ENCODE measurements at places on chromosomes 12 and 14.
A peak's percentile ranks its signal among the peaks of the same experiment; 100 is the strongest.

GRCh38 chr12:92615703-92616102 is 87.1 kb upstream of the PLEKHG7 start:
- DNase-seq, result no peak

DNA sequence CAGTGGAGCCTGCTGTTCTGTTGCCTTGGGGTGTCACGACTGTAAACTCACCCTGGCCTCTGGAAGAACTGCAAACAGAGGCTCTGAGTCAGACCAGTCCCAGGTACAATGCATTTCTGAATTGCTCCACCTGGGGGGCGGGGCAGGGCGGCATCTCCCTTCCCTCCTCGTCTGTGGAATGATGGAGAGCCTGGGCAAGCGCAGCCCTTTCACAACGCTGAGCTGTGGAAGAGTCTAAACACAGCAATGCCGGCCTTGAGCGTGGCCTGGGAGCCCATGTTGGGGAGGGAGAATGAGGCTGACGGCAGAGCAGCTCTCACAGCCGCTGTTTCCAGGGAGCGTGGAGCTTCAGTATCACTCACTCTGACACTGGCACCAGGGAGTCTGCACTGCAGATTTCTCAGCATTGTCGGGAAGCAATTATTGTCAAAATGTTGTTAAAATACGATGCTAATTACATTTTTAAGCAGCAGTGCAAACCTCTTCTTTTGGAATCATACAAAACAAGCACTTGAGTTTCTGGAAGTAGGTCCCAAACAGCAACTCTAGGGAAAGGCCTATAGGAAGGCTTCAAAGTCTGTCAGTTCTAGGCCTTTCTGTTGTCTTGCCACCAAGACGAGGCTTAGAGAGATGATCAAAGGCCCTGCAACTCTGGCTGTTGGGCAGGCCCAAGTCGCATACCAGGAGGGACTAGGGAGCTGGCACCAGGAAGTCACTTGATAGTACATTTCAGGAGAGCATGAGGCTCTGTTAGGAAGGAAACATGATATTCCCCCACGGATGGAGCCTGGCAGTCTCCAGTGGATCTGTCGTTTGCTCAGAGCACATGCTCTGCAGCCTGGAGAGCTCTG is 244.0 kb upstream of the FKBP4 start:
- peak; percentile 88 for DNase-seq

GRCh38 chr12:113575386-113575785 is 103.7 kb upstream of the LHX5 start:
- DNase-seq, result no peak

DNA sequence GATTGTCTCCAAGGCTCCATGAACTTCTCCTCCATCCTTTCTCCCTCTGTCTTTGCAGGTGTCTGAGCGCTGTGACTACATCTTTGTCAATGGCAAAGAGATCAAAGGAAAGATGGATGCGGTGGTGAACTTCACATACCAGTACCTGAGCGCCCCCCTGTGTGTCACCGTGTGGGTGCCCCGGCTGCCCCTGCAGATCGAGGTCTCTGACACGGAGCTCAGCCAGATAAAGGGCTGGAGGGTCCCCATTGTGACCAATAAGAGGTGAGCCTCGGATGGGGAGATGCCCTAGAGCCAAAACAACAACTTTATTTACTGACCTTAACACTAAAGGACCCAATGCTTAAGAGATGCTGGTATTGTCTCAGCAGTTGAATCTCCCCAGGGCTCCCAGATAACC is 130.0 kb downstream of the SLC15A4 start:
- no peak for DNase-seq

DNA sequence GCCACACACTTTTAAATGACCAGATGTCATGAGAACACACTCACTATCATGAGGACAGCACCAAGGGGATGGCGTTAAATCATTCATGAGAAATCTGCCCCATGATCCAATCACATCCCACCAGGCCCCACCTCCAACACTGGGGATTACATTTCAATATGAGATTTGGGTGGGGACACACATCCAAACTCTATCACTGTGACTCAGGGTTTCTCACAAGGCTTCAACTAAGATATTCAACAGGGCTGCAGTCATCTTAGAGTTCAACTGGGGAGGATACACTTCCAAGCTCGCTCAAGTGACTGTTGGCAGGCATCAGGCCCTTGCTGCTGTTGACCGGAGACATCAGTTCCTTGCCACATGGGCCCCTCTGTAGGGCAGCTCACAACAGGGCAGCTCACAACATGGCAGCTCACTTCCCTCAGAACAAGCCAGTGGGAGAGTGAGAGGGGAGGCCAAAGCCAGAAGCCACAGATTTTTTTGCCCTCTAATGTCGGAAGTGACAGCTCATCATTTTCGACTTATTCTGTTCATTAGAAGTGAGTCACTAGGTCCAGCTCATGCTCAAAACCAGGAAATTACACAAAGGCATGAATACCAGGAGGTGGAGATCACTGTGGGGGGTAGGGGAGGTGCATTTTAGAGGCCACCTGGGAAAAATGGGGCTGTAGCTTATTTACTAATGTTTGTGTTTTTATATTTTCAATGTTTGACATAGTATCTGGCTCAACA is 50.8 kb upstream of the PTHLH start:
- DNase-seq, result no peak

- no peak for DNase-seq
Observed at GRCh38 chr12:93192878-93193277, 184.8 kb upstream of the NUDT4 start.

GRCh38 chr12:52312086-52312485 is 9.1 kb downstream of the KRT83 start:
- DNase-seq, result no peak

- DNase-seq, result no peak
Observed at GRCh38 chr12:52615208-52615868, 3.0 kb downstream of the KRT73 start.

DNA sequence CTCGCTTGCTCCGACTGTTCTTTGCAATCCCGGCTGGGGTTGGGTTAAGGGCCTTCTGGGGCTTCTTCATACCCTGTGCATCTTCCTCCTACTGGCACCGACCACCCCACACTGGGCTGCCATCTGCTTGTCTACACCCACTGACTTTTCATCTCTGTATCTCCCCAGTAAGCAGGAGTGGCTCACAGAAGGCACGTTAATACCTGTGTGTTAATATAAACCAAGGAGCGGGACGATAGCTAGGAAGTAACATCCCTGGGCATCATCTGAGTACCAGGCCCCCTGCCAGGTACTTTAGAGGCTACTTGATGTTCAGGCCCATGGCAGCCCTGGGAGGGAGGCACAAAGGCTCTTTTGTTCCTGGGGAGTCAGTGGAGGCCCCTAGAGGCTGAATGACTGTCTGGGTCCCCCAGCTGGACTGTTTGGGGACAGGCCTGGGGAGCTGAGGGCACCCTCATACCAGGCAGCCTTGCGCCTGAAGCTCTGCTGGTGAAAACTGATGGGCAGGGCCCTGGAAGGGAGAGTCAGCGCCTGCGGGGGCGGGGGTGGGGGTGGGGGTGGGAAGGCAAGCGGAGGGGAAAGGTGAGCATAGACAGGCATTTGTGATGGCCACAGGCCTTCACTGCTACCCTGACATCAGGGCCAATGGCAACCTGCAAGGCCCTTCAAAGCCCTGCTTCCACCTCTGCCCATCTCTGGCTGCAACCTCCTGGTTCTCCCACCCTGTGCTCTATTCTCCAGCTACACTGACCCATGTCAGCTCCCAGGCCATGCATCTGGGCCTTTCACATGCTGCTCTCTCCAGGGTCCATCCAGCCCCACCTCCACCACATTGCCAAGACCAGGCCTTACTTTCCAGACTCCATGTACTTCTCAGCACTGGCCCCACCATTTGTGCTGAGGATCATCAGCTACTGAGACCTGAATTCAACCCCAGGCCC is 34.2 kb upstream of the DEGS2 start:
- no peak for DNase-seq

- no peak for DNase-seq
Observed at GRCh38 chr12:6069437-6070093, 54.9 kb downstream of the VWF start.

DNA sequence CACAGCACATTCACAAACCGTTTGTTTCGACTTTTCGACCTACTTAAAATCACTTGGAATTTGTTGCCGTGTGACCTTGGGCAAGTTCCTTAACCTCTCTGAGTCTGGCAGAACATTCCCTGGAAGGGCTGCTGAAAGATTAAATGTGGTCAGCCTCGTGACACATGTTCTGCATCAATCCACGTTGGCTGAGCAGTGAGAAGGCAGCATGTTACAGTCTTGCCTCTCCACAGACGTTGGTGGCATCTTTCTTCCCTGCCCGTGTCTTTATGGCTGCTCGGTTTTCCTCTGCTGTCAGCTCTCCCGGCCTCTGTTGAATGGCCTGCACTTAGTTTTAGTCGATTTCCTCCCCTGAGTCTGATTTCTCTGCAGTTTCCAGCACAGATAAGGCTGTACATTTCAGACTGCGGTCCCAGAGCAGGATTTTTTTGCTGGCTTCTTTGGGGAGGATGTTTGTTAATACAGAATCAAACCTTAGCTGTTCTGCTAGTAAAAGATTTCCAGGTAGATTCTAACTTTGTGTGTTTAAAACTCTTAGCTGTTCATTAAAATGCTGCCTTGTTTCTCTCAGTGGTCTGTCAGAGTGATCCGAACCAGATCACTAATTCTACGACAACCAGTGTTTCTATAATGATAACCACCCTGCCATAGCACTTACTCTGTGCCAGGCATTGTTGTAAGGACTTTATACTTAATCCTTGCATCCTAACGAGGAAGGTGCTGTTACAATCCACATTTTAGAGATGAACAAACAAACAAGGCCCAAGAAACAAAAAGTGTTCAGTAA is 217.1 kb downstream of the CHST11 start:
- no peak for DNase-seq

- DNase-seq, result no peak
Observed at GRCh38 chr14:100450736-100451135, 127.6 kb downstream of the SLC25A47 start.

- DNase-seq, result no peak
Observed at GRCh38 chr12:1760566-1761382, 59.6 kb upstream of the LRTM2 start.

GRCh38 chr14:89053303-89053702 is 228.9 kb downstream of the TTC8 start:
- DNase-seq, result no peak

Data from NCI-H2171 treated with DMSO at 0.1 percent for 48 hours (cell line).